Brain pericyte (primary cell): ENCODE measurements at places on chromosomes 2 and 18.

GRCh38 chr2:26345283-26345544 lies 729 bp upstream of the SELENOI start:
- DNase-seq = no peak

DNA sequence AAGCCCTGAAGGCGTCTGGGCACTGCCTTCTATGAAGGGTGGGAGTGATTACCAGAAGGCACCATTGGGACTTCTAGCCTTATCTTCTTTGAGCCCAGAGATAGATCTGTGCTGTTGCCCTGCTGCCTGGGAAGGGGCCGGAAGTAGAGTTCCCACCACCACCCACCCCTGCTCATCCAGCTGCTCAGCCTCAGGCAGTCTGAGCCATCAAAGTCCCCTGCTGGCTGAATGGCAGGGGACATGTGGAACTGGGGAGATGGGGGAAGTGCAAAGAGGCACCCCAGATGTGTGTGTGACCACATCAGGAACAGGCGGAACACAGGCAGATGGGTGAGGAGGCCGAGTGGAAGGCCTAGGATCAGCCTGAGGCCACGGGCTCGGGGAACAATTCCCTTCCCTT lies 3.3 kb upstream of the WNT10A start:
- no peak for DNase-seq

GRCh38 chr2:236545814-236546480 lies 23.7 kb upstream of the ACKR3 start:
- DNase-seq = no peak

- DNase-seq = no peak
Measured at GRCh38 chr2:121342751-121343150, 57.7 kb upstream of the TFCP2L1 start.

DNA sequence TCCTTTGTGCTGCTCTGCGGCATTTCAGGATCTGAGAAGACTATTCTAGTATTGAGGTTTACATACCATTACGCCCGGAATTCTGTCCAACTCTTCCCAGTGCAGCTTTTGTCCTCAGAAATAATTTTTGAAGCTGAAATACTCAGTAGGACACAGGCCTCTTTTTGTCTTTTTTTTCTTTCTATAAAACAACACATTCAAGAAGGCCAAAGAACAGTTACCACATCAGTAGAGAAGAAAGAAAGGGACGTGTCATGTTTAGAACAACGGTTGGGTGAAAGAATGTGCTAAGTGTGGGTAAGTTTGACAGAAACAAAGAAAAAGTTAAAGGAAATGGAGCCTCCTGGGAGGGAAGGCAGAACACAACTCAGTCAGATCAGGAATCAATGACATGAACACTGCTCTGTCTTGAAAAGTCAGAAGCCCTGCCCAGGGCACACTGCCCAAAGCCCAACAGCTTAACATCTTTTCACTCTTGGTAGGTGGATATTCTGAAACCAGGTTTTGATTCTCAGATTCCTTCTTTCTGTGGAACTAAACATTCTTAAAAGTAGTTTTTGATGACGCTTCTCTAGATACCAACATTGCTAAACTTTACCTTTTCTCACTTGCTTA lies 198.6 kb upstream of the CWC22 start:
- no peak for DNase-seq
